ENCODE measurements at places on chromosomes 7 and 10.

DNA sequence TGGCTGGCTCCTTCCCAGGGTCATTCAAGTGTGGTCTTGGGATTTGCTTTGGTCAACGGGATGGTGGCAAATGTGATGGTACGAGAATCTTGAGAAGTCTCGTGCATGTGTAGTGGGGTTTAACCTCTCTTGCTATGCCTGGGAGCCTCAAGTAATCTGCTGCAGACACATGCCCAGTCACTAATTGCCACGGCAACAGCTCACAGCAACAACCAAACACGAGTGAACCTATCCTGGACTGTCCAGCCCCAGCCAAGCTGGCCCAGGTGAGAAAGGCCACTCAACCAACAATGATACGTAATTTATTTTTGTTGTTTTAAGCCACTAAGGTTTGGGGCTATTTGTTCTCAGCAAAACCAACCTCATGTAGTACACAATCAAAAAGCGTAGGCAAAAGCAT, 38.1 kb upstream of the DDC start:
- no peak for DNase-seq

- DNase-seq, result no peak
Observed at GRCh38 chr10:58715061-58715460, 202.4 kb downstream of the BICC1 start.

DNA sequence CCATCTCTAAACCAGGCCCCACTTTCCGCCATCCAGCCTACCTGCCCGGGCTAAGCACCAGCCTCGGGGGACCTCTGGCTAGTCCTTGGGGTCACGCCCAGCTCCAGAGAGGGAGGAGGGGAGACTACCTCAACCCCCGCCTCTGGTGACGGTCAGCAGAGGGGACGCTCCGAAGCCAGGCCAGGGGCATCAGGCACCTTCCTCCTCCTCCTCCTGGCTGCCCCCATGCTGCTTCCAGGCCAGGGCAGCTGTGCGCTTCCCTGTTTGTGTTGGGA, 4.0 kb upstream of the SMARCD3 start:
- DNase-seq, result no peak

- no peak for DNase-seq
Observed at GRCh38 chr10:101489355-101489754, 98.7 kb downstream of the POLL start.

DNA sequence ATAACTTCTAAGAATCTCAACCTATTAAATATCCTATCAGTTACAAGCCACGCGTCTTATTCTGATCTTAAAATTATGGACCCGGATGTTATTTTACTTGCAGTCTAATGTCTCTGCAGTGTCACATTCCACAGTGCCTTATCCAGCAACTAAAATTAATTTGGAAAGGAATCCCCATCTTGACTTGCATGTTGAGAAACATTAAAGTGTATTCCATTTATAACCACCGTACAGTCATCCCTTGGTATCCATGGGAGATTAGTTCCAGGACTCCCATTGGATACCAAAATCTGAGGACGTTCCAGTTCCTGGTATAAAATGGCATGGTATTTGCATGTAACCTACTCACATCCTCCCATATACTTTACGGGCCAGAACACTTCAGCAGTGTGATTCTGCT, 194.7 kb downstream of the ARHGAP21 start:
- DNase-seq, result no peak
